Omental fat pad (tissue), 4 donors: ENCODE measurements at places on chromosomes 7 and 10. TPM values are rescaled to one million over a fixed set of nuclear protein-coding genes. Genes with fewer than 3 reads are reported as not detected.

Gene SFTPD
- total RNA-seq = not detected

Gene FKBP6
- not detected for total RNA-seq

Gene ANKRD22
- 0.63 TPM for total RNA-seq

Gene NUDT13
- total RNA-seq = 2.4 TPM

Gene PKD2L1
- total RNA-seq = not detected

Gene CYP2C9
- total RNA-seq = not detected

Gene LRGUK
- total RNA-seq = 0.19 TPM

Gene AFAP1L2
- 18.8 TPM for total RNA-seq

Gene NAT16
- not detected for total RNA-seq

Gene NPSR1
- total RNA-seq = not detected

Gene YKT6
- 52.2 TPM for total RNA-seq

Gene PANK1
- 1.3 TPM for total RNA-seq

Gene UCMA
- total RNA-seq = not detected
